ENCODE measurements at places on chromosomes 5 and 9.

- DNase-seq, result no peak
Observed at GRCh38 chr5:5644249-5644648, 221.8 kb downstream of the ICE1 start.

GRCh38 chr9:132283863-132284262 lies 70.9 kb downstream of the SETX start:
- no peak for DNase-seq

DNA sequence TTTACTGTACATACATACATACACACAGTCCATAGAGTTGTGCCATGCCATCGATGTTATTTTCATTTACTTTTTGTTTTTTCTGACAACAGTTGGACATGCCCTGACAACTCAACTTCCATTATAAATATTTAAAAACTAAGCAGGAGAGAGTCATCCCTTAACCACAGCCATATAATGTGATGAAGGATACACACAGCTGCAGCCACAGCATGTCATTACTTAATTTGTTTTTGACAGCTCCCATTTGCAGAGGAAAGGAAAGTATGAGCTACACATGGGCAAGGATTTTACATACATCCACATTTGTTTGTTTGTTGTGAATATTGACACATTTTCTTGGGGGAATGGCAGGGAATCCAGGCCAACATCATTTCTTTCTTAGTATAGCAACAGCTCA lies 91.5 kb upstream of the TUT7 start:
- DNase-seq, result no peak

- no peak for DNase-seq
Observed at GRCh38 chr5:172581315-172581714, 59.7 kb upstream of the NEURL1B start.

- no peak for DNase-seq
Observed at GRCh38 chr9:29691758-29692407, 2118.6 kb upstream of the C9orf72 start.

DNA sequence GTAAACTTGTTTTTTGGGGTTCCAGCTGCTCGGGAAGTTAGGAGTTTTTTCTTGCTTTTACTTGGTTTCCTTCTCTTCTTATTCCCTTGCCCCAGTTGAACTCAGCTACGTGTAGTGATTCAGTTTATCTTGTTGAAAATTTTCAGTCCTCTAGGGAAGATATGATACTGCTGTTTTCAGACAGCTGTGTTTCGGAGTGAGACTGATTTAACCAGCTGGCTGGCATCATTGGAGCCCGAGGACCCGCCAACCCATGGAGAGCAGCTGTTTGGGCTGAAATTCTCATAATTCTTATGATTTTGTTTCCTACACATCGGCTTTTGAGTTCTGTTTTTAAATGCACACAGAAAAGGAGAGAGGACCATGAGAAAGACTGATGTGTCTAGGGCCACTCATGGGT lies 271.5 kb downstream of the NR3C1 start:
- DNase-seq, result no peak

DNA sequence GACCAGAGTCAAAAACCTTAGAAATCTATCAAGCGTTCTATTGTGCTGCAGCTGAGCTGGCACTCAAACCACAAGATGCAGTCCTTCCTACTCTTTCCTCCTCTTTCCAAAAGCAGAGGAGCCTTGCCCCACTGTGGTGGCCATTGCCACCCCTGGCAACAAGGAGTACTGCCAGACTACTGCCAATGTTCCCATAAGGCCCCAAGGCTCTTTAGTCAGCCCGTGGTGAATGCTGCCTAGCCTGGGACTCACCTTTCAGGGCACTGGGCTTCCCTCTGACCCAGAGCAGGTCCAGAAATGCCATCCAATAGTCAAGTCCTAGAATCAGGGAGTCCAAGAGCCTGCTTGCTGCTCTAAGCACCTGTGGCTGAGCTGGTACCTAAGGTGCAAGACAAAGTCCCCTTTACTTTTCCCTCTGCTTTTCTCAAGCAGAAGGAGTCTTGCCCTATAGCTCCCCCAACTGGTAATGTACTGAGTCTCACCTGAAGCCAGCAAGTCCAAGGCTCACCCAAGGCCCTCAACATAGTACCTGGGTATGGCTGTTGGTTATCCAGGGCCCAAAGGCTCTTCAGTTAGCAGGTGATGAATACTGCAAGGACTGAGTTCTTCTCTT lies 219.4 kb downstream of the ATPSCKMT start:
- DNase-seq, result no peak

DNA sequence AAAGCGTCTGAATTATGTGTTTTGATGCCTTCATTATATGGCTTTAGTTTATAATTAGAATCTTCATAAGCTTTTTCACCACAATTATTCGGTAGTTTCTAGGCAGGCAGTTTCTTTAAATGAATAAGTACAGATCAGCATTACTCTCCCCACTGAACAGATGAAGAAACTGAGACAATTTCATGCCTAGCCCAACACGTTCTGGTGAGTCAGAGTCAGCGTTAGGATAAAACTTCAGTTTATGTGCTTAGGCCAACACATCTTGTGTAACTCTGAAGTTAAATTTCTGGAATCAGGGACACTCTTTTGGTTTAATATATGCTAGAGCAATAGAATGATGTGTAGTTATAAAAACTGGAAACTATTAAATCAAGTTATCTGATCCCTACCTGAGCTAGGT lies 186.7 kb upstream of the ELL2 start:
- DNase-seq, result no peak

GRCh38 chr9:84357275-84357674 lies 16.7 kb upstream of the SLC28A3 start:
- DNase-seq, result no peak

DNA sequence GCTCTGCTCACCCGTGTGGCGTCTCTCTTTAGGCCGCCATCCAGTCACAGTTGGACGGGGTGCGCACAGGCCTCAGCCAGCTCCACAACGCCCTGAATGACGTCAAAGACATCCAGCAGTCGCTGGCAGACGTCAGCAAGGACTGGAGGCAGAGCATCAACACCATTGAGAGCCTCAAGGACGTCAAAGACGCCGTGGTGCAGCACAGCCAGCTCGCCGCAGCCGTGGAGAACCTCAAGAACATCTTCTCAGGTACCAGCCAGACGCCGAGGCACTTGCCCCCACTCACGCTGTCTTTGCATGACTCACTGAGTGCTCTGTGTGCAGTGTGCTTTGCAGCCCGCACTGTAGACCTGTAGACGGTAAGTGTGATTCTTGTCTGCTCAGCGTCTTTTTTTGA lies 4.5 kb downstream of the EXOC3 start:
- no peak for DNase-seq

GRCh38 chr5:72209147-72210115 lies 102.2 kb downstream of the MAP1B start:
- no peak for DNase-seq

DNA sequence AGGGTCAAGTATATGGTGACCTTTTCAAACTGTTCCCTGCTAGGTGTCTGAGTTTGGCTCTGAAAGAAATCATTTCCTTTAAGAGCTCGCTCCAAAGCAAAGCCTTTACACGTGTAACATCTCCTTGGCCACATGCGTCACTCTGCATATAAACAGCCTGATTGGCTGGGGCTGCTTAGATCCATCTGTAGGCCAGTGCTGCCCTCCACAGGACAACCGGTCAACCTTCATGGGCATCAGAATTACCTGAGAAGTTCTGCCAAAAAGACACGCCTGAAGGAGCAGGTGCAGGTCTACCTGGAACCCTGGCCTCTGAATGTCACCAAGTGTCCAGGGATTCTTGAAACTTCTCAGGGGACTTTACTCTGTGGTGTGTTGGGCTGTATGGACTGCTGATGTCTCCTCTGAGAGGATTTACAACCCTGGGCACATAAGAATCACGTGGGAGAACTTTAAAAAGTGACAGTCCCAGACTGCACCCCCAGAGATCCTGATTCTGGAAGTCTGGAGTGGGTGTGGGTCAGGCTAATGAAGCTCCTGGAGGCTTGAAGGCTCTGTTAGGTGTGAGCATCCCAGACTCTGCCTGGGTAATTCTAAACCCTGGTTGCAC lies 497.6 kb downstream of the GADD45G start:
- peak; percentile 38 for DNase-seq

GRCh38 chr9:97840521-97840920 lies 12.5 kb upstream of the FOXE1 start:
- no peak for DNase-seq

DNA sequence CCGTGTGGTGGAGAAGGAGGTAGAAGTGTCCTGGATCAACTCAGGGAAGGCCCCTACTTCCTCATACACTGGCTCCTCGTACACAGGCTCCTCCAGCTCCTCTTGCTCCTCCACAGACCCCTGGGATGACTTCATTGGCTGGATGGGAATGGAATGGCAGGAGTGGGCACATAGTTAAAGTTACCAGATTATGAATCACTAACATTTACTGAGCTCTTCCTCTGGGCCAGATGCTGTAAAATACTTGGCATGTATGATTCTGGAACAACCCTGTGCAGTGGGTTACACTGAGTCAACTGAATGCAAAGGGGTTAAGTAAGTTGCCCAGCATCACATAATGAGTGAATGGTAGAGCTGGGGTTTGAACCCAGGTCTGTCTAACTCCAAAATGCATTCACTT lies 3.1 kb upstream of the FCHSD1 start:
- DNase-seq, result no peak

DNA sequence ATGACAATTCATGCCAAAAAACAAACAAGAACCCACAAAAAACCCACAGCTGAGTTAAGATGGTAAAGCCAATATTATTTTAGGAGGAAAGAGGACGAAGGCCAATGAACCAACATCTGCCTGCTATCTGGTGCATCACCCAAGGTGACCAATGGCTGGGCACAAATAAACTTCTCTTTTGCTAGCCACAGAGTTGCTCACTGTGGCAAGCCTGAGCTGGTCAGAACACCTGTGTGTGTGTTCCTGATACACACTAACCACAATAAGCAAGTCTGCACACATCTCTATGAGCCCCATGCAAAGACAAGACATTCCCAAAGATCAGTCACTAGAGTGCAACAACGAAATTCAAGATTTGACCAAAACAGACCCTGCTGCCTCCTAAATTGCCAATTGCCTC lies 63.1 kb downstream of the RNF38 start:
- no peak for DNase-seq

- DNase-seq, result no peak
Observed at GRCh38 chr5:142245786-142246185, 79.0 kb downstream of the SPRY4 start.

DNA sequence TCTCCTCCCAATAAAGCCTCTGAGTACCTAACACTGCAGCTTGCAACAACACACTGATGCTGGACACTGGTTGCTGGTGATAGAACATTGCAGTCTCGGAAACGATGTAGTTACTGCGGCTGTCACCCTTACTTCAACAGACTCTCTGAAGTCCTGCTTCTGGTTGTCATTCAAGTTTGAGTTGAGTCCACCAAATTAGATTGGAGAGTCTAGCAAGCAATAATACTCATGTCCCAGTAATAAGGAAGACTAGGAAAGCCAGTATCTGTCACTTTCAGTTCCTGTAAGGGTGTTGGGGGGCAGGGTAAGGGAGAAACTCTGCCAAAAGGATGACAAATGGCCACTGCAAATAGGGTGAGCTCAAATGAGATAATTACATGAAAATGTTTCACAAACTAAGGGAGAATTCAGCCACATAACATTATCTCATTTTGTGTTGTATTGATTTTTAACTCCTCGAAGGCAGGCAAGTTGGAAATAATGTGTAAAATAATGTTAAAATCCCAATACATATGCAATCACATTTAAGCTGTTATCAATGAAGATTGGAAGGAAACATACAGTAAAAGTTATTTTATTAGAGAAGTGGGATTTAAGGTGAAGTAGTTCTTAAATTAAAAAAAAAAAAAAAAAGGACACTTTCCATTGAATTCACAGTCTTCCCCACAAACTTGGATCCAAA lies 849 bp upstream of the IFT74 start:
- DNase-seq, result no peak

GRCh38 chr9:26551971-26552370 lies 340.6 kb downstream of the CAAP1 start:
- no peak for DNase-seq

- DNase-seq, result no peak
Observed at GRCh38 chr9:85527331-85528020, 214.3 kb downstream of the AGTPBP1 start.

- no peak for DNase-seq
Observed at GRCh38 chr5:149338364-149338763, 6.9 kb upstream of the GRPEL2 start.

- DNase-seq, result no peak
Observed at GRCh38 chr9:14346231-14346791, 32.4 kb upstream of the NFIB start.

DNA sequence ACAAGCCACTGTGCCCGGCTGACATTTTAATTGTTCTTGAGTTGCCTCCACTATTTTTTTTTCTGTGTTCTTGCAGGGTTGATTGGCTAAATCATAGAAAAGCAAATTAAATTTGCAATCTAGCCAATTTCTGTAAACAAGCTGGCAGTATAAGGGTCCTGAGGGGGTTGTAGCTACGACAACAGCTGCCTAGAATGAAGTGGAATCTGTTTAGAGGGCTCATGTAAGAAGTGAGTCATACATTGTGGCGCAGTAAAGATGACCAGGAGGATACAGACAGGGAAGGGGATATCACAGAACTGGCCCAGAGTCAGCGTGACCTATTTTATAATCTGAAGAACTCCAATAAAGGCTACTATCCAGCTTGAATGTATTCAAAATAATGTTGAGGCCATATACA lies 82.2 kb upstream of the TLE1 start:
- DNase-seq, result no peak

- DNase-seq, result no peak
Observed at GRCh38 chr5:172920447-172920849, 38.8 kb upstream of the RPL26L1 start.

GRCh38 chr9:78326564-78326963 lies 29.6 kb downstream of the PSAT1 start:
- no peak for DNase-seq

DNA sequence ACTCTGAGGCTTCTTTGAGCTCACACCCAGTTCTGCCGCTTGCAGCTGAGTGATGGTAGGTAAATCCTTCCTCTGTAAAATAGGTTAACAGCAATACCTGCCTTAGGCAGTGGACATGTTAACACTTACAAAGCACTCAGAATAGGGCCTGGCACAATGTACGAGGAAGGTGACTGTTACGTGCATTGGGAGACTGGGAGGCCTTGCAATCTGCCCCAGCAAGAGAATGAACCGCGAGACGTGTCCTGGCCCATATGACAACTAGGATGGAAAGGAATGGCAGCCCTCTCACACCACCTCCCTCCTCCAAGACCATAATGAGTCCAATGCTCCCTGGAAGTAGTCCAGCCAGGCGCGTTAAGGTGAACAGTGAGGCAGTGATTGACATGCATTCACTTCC lies 23.1 kb upstream of the AKNA start:
- no peak for DNase-seq

Measured in stimulated activated CD4-positive, alpha-beta T cell treated with anti-CD3 and anti-CD28 coated beads, TNF-alpha, amount 100 ng/mL, for 4 hours (primary cell).